ENCODE measurements at places on chromosomes 6 and 20.

- DNase-seq: peak; percentile 81
These were observed 144.7 kb upstream of the ZNF217 start for GRCh38 chr20:53738039-53738944.

DNA sequence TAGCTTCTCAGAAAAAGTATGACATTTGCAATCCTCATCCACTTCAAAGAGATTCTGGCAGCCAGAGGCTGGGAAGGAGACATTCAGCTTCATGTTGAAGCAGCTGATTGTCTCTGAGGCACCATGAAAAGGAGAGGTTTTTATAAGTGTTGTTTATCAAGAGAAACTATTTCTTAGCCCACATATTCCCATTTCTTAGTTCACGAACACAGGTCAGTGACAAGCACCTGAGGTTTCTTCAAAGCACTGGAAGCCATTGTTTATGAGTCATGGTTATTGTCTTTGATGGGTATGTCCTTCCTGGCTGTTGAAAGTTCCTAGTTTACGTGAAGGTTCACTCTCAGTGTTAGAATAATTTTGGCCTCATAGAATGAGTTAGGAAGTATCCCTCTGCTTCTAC is 3.0 kb upstream of the DDX43 start:
- DNase-seq: no peak

GRCh38 chr20:18224968-18225568 is 63.3 kb upstream of the ZNF133 start:
- DNase-seq: peak; percentile 52

GRCh38 chr6:119736296-119737021 is 386.9 kb upstream of the MAN1A1 start:
- DNase-seq: no peak

DNA sequence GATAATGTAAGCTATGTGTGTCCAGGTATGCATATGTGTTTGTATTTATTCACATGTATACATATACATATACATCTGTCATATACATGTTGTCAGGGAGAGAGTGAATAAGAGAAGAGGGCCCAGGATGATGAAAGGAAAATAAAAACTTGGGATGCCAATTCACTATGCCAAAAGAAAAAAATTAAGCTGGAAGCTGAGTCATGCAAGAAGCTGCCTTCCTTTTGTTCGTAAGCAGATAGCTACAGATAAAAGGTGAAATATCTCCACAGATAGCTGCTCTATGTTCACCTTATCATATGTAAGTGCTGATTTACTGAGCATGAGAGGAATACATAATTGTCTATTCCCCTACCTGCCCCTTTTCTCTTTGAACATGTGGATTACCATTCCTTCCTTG is 579.9 kb downstream of the EPM2A start:
- no peak for DNase-seq

GRCh38 chr6:43891072-43891870 is 121.3 kb downstream of the VEGFA start:
- DNase-seq: no peak

DNA sequence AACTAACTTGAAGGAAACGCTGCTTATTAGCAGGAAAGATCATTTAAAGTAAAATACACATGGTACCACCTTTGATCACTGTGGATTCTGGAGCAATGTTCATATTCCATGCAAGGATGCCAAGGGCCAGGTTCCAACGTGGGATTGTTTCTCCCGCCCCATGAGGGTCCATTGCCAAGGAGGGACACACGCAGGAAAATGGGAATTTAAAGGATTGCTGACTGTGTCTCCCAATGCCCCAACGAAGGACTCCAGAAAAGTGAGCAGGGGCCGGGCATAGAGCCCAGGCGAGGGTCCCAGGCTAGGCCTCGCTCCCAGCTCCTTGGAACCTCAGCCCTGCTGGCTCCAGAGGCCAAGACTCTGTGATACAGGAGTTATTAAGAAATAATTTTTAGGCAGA is 111.2 kb downstream of the DACT2 start:
- DNase-seq: no peak

DNA sequence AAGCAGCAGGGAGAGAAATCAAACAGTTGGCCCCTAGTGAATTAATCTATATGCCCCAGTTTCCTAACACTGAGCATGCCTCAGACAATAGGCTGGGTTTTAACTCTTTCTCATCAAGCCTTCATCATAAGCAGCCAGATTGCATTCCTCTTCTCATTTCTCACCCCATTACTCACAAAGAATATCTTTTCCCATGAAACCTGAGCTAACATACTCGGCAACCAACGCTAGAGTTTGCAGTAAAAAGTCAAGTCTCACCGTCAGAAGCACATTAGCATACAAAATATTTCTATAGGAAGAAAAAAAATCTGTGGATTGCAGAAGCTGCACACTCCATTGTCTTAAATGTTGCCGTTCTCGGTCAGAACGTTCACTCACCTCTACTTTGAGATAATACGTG is 429.9 kb upstream of the ARID1B start:
- no peak for DNase-seq

DNA sequence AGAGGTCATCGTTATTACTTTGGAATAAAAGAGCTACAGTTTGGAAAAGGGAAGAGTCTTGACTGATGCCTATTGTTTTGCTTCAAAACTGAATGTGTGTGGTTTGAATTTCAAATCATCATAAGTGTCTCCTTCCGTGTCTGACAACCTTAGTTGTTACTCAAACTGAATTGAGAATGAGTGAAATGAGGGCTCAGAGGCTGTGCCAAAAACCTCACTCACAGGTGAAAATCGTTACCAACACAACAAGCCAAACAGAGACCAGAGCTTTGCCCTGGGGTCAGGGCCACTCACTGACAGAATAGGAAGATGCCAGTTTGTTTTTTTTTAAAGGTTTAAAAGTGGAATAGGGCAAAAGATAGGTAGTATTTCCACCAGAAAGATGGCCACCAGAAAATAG is 15.2 kb upstream of the SIRT5 start:
- no peak for DNase-seq

DNA sequence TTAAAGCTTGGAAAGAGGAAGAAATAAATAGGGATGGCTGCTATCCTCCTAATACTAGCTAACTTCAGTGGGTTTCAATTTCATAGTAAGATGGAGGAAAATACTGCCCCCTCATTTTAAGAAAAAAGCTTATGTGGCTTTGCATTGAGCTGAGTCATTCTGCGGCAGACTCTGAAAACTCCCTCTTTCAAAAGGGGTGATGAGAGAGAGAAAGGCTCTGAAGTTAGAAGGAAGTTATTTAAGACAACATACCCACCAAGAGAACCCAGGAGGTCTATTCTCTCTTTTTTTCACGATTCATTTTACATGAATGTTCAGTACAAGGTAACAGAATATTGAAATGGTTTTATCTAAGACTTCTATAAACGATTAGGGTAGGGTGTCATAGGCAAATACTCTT is 4.5 kb downstream of the PRDM13 start:
- DNase-seq: no peak

- no peak for DNase-seq
These were observed 79.5 kb downstream of the BCAS1 start for GRCh38 chr20:53990768-53991450.

DNA sequence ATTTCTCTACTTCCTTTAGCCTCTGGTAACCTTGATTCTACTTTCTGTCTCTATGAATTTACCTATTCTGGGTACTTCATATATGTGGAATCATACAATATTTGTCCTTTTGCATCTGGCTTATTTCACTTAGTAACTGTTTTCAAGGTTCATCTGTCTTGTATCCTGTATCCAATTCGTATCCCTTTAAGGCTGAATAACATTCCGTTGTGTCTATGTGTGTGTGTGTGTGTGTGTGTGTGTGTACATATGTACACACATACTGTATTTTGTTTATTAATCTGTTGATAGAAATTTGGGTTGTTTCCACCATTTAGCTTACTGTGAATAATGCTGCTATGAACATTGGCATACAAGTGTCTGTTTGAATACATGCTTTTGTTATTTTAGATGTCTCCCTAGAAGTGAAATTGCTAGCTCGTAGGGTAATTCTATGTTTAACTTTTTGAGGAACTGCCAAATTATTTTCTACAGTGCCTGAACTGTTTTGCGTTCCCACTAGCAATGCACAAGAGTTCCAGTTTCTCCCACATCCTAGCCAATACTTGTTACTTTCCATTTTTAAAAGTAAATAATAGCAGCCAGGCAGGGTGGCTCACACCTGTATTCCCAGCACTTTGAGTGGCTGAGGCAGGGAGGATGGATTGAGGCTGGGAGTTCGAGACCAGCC is 17.7 kb downstream of the SENP6 start:
- DNase-seq: no peak

- no peak for DNase-seq
These were observed 369.2 kb upstream of the JAG1 start for GRCh38 chr20:11043001-11043400.

DNA sequence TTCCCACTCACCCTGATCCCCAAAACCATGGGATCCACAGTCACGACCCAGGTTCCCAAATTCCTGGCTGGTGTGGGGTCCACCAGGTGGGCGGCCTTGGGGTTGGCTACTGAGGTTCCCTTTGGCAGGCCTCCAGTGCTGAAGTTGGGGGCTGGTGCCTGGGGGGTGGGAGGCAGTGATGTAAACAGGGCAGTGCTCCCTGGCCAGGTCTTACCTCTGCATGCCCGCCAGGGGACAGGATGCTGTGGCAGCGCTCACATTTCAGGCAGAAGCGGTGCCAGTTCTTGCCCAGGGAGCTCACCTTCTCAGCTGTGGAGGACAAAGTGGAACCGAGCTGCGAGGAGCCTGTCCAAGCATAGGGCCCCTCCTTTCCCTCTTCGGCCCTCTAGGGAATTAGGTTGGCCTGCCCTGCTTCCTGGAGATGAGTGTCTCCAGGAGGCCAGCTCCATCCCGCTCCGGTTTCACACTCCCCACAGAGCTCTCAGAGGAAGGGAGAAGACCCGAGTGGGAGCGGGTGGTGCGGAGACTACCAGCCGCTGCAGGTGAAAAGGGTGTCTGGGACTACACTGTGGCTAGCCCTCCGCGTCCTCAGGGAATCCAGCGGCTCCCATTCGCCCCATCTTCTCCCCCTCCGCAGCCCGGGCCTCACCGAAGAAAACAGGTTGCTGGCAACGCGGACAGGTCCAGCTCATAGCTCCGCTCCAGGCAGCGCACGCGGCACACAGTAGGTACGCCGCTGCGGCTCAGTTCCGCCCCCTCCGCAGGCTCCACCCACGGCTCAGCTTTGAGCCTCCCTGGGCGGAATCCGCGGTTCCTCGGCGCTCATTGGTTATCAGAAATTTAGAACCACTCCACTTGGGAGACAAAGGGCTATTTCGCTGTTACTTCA is at the start of gene CRIP3:
Gene CRIP3, minus strand, starts transcription at position 726 of the 889 bp plus-strand sequence. Its CDS starts 34 bp downstream, at position 692.
- peak; percentile 57 for DNase-seq

- DNase-seq: peak; percentile 12
These were observed 442.3 kb upstream of the MAP3K7 start for GRCh38 chr6:91029211-91029610.

- DNase-seq: no peak
These were observed 49.3 kb downstream of the PHACTR2 start for GRCh38 chr6:143727035-143727434.

DNA sequence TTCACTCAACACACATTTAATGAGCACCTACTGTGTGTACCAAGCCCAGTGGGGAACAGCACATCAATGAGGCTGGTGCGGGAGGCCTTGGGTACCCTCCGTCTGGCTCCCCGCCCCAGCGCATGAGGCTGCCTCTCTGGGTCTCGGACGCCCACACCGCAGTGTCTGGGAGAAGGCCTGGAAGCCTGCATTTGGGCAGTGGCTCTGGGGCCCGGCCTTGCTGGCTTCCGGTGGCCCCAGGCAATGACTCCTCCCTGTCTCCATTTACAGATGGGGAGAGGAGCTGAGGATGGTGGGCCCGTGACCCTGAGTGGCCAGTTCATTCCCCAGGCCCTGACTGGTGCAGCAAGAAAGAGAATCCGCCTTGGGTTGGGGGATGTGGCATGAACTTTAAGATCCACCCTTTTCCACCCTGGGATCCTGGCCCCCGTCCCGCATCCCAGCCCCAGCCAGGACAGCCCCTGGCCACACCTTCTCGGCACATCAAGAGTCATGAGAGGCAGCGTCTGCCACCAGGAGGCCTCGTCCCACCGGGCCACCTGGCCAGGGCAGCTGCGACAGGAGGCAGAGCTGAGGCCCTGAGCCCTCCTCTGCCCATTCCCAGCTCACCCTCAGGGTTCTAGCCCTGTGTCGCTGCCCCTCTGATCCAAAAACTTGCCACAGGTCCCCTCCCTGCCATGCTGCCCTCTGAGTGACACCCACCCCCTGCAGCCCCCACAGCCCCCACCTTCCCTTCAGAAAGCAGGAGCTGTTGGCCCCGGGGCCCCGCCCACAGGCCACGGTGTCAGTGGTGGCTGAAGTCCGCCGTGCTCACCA is 17.5 kb upstream of the MRGBP start:
- DNase-seq: no peak

- no peak for DNase-seq
These were observed 2.4 kb upstream of the AARS2 start for GRCh38 chr6:44315516-44315915.

DNA sequence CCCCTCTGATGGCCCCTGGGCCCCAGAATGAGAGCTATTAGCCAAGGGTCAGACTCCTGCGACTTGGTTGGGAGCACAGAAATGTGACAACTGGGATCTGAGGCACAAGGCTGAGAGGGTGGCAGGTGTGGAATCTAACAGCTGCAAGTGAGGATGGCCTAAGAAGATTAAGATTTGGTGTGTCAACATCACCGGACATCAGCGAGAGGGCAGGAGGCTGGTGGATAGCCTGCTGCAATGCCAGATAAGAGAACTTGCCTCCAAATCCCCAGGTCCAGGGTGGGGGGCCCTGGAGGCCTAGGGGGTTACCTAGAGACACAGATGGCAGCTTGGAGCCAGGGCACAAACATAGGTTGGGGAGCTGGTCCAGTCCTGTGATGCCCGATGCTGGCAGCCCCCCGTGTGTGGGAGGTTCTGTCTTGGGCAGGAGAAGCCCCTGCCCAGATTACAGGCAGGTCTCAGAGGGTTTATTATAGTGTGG is 155.8 kb downstream of the GRM4 start:
- DNase-seq: no peak

DNA sequence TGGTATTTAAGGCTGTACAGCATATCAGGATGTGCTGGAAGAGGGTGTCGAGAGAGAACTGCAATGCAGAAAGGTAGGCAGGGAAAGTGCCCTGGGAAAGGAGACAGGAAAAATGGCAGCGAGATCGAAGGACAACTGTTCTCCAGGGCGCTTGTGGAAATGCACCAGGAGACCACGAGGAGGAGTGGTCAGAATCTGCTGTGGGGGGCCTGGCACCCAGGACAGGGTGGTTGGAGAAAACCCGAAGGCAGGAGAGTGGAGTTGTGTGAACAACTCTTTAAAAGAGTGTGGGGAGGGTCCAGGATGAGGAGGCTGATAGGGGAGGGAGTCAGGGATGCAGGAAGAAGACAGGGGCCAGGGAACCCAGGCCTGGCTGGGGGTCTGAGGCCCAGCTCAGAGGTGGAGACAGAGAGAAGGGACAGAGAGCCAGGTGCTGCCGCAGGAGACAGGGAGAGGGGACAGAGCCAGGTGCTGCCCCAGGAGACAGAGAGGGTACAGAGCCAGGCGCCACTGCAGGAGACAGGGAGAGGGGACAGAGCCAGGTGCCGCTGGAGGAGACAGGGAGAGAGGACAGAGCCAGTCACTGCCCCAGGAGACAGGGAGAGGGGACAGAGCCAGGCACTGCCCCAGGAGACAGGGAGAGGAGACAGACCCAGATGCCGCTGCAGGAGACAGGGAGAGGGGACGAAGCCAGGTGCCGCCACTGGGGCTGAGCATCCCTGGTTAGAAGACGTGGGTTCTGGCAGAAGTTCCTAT is 9.3 kb downstream of the SLC22A1 start:
- DNase-seq: no peak
